ENCODE measurements at places on chromosomes 13 and 19. TPM values are rescaled to one million over a fixed set of nuclear protein-coding genes. Genes with fewer than 3 reads are reported as not detected.

Gene LPAR6
- 45.1 TPM for total RNA-seq

Gene ZNF134
- total RNA-seq, result 25.4 TPM

Gene ZNF730
- 0.60 TPM for total RNA-seq

DNA sequence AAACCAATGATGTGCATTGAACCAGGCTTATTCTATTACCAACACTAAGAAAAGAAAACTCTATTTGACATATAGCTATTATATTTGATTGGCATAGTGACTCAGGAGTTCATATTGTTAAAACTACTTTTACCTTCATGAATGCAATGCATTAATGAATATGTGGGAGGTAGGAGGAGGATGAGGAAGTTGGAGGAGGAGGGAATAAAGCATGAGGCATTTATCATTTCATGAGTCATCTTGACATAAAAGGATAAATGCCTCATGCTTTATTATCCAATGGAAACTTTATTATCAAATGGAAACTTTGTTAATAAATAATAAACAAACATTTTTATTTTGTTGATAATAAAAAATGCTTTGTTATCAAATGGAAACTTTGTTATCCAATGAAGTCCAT is 116.5 kb downstream of the SPRY2 start:
- DNase-seq, result no peak

DNA sequence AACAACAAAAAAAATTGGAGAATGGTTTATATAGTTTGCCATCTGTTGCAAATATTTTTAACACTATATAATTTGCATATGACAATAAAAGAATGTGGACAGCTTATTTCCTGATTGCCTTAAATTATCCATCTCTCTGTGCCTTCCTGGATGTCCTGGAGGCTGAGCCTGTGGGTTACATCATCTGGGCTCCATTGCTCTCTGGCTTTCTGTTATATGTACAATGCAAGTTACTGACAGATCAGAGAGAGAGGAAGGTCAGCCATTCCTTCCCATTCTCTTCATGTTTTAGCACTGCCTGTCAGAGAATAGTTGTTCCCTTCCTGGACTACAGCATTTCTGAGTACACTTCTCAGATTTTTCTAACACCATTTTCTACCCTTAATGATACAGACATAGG is 758.3 kb upstream of the PCDH20 start:
- no peak for DNase-seq

Measured in kidney (tissue), 22 donors.